Fibroblast of villous mesenchyme (primary cell): ENCODE measurements at places on chromosomes 1 and 21. TPM values are rescaled to one million over a fixed set of nuclear protein-coding genes. Genes with fewer than 3 reads are reported as not detected.

GRCh38 chr1:170254371-170254770, 108.6 kb downstream of the NTMT2 start:
- no peak for DNase-seq

GRCh38 chr1:63524201-63524600, 876 bp downstream of the EFCAB7 start:
- no peak for DNase-seq

DNA sequence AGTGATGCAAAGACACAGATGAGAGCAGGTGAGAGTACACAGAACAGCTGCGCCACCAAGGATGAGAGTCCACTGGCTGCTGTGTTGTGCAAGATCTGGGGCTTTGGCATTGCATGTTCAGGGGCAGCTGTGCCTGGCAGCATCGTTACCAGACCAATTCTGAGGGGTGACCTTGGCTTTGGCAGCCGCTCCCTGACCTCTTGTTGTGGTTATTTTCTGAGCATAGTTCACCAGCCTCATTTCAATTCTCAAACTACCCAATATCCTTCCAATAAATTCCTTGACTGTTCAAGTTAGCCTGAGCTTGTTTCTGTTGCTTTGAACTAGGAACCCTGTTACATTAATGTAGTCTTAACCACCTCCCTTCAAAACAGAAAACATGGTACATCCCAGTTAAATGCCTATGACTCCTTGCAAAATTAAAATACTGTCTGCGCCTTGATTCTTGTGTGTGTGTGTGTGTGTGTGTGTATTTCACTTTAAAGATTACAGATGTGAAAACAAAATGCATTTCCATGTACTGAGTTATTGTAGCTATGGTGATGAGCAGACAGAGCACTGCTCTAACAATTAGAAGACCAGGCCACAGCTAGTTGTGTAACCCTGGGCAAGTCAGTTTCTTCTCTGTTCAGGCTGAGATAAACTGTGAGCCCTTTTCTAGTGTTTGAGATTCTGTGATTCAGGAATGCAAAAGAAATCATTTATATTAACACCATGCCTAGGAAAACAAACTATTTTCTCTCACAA, 106.3 kb upstream of the GUCA2B start:
- DNase-seq, result no peak

DNA sequence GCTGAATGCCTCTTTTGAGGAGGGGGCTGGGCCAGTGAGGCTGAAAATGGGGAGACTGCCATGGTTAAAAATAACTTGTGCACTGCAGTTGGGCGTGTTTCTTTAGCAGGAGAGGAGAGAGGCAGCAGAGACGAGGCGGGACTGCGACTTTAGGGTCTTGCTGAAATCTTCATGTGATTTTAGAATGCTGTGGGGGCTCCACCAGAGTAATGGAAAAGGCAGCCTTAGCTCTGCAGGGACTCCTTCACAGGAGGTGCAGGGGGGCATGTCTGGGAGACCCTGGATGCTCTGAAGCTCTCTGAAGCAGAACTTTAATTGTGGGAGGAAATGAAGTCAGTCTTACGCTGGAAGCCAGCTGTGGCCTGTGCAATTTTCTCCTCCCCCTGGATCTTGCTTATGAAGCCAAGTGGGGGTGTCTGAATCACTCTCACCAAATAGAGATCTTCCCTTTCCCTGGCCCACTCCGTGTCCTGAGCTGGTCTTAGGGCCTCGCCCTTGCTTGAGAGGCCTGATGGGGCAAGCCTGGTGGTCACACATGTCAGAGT, 60.8 kb downstream of the NDUFS5 start:
- DNase-seq, result peak; percentile 64

- DNase-seq, result peak; percentile 84
Measured at GRCh38 chr1:28115267-28115666, 26.9 kb upstream of the EYA3 start.

ZMPSTE24 gene
- 74.4 and 110 TPM in 2 replicates for total RNA-seq

DNA sequence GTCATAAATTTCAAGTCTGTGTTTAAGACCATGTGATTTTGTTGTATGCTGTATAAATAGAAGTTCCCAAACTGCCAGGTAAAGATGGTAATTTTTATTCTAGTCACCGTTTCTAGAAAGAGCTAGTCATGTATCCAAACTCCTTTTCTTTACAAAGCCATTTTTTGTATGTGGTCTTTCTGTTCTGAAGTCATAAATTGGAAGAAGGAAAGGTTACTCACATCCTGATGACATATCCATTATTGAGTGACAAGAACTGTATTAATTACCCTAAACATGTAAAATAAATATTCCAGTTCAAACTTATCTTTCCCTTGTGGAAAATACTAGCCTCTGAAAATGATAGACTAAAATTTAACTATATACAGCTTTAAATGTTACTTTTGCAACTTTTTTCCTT, 104.7 kb downstream of the POFUT2 start:
- DNase-seq, result no peak

DNA sequence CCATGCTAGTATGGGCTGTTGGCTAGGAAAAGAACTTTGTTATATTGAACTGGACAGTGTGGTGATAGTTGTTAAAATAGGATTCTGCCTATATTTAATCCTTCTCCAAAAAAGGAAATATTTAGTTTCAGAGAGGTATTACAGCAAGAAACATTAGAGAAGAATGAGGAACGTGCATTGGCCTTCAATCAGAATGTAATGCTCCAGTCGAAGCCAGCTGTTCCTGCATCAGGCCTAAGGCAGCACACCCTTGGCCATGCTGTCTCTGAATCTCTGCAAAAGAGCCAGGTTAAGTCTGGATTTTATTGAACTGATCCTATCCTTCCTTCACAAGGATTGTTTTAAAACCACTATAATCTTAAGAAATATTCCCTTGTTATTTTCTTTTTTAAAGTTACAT, 35.3 kb upstream of the RALGPS2 start:
- DNase-seq, result no peak

GRCh38 chr21:36948686-36949085, 17.8 kb downstream of the HLCS start:
- DNase-seq, result peak; percentile 67

CLEC20A gene
- not detected in 2 replicates for total RNA-seq

GRCh38 chr1:232937741-232938375, 12.6 kb upstream of the NTPCR start:
- DNase-seq, result no peak

DNA sequence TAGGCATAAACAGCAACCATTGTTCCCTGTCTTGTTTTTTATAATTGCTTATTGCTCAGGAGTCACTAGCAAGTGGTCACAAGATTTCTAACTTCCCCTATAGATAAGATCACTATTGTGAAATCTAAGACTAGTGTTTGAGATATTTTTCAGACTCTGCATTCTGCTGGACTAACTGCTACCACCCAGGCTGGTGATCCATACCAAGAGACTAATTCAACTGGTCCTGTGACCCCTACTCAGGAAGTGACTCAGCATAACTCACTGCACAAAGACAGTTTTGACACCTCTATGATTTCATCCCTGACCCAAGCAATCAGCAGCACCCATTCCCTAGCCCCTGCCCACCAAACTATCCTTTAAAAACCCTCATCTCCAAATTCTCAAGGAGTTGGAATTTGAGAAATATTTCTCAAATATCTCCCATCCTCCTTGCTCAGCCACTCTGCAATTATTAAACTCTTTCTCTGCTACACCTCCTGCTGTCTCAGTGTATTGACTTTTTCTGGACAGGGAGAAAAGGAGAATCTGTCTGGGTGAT, 52.7 kb downstream of the TRIM33 start:
- peak; percentile 78 for DNase-seq

CDK11B gene
- 5.2 and 6.0 TPM in 2 replicates for total RNA-seq

DNA sequence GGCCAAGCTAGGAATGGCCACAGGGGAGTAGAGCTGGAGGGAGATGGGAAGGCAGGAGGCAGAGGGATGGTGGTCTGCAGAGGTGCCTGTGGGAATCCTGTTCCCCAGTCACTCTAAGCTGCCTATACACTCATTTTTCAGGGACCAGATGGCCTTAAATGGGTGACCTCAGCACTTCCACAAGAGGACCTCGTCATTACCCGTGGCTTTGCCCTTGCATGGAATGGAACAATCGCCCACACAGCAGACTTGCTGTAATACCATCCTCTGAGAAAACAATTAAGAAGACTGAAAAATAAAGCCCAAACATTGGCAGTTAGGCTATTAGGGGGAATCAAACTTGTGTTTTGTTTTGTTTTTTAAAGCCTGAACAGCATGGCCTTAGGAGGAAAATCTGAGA, 12.9 kb upstream of the TNN start:
- DNase-seq, result no peak

OPTC gene
- not detected in 2 replicates for total RNA-seq
